ENCODE measurements at places on chromosomes 3 and 15.

- no peak for DNase-seq
Measured at GRCh38 chr3:188916934-188917401, 254.8 kb upstream of the TPRG1 start.

- no peak for DNase-seq
Measured at GRCh38 chr3:8856721-8857120, 87.3 kb upstream of the OXTR start.

GRCh38 chr3:105505170-105505569 lies 138.5 kb downstream of the ALCAM start:
- no peak for DNase-seq

DNA sequence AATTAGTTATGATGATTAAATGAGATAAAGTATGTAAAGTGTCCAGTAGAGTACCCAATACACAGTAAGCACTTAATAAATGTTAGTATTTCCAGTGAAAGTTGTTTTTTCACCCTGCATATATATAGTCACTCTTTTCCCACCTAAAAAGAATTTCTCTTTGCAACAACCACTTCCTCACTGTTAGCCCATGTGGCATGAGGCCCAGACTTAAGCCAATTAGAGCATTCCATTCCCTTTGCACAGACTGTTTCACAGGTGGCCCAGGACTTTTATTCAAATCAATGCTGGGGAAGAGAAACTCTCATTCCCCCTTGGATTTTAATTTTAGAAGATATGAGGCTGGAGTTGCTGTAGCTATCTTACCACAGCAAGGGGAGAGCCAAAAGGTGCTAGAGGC lies 3.7 kb downstream of the IFT80 start:
- peak; percentile 63 for DNase-seq

DNA sequence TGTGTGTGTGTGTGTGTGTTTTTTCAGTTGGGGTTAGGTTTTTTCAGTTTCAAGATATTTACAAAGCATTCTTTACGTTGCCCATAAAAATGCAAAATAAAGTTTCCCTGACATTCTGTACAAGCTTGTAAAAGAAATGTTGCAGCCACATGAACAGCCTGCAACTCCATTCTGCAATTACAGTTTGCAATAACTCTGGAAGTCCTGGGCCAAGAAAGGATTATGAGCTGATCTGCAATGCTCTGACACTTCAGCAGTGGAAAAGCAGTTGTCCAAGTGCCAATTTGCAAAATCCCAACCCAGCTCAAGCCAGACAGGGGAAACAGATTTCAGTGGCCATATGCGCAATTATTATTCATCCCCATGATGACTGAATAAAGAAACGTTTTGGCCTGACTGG lies 322.1 kb downstream of the MEX3B start:
- DNase-seq = no peak

GRCh38 chr15:74179983-74180880 lies 6.7 kb downstream of the ISLR start:
- no peak for DNase-seq

GRCh38 chr3:192850451-192850981 lies 67.1 kb downstream of the MB21D2 start:
- no peak for DNase-seq

DNA sequence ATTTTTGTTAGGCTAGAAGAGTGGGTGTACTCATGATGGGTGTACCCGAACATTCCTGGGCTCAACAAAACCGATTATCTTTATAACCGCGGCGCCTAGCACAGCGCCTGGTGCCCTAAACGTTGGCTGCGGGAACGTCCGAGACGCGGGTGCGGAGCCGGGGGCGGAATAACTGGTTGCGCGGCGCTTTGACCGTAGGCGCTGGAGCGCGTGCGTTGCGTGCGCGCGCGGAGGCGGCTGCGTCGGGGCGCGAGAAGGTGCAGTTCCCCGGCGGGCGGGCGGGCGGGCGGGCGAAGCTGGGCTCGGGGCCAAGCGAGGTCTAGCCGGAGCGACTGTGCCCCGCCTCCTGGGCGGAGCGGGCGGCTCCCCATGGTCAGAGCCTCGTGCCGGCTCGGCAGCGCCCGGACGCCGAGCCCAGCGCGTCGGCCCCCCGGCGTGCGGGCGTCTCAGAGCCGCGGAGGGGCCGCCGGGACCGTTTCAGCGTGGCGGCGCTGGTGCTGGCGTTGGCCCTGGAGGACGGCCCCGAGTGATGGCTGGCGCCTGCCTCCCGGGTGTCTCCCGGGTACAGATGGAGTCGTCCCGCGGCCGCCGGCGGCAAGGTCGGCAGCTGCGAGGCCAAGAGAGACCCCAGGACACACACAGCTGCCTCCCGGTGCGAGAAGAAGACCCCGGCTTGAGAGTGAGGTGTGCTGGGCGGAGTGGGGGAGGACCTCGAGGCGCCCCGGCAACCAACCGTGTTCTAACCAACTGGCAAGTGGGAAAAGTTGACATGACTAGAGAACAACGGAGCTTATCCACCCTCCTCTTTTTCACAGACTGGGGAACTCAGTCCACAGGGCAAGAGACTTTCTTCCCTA lies at the start of gene PLAAT1:
TSS of gene PLAAT1 (plus strand) at position 373 of the 857 bp plus-strand sequence. CDS start 14,429 bp downstream, outside the sequence.
- peak; percentile 89 for DNase-seq

GRCh38 chr3:196559826-196560225 lies 8.5 kb downstream of the WDR53 start:
- no peak for DNase-seq

DNA sequence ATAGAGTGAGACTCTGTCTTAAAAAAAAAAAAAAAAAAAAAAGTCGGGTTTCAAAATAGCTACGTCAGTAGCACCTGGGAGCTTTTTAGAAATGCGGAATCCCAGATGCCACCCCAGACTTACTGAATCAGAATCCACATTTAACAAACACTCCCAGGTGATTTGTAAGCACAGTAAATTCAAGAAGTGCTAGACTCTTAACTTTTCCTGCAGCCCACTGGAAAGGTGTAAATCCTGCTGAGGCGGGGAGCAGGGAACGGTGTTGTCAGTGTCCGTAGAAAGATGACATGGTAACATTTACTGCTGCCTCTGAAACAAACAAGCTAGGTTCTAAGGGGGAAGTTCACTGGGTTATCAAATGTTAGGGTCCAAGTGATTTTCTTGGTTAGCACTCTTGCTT lies 2.4 kb upstream of the AKAP13 start:
- no peak for DNase-seq

DNA sequence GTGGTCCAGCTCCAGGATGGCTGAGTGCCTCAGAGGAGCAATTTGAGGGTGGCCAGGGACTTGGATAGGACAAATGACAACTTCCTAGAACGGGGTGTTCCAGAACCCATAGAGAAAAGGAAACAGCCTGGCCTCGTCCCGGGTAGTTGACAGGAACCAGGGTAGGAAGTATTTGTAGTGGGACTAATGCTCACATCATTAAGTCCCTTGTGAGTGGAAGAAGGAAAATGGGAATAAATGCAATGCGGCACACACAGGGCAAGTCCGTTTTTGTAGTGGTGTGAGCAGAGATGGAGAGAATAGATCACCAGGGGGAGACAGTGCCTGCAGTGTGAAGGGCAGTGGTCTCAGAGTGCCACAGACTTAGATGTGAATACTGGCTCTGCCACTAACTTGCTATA lies 19.6 kb downstream of the TIMP4 start:
- peak; percentile 71 for DNase-seq

DNA sequence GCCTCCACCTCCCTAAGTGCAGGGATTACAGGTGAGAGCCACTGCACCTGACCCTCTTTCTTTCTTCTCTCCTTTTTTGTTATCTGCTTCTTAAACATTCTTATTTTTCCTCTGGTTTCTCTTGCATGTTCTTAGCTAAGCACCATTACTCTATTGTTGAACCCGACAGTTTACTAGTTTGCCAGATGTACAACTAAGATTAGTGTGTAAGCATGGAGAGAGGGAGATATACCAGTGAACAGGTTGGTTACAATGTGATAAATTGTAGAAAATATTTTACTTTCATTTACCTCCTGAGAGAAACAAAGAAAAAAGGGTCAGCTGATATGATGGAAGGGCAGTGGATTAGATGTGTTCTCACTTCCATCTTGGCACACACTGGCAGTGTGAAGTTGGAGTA lies 4.9 kb downstream of the HAUS2 start:
- DNase-seq = no peak

GRCh38 chr3:166211451-166211850 lies 374.2 kb upstream of the BCHE start:
- peak; percentile 86 for DNase-seq

DNA sequence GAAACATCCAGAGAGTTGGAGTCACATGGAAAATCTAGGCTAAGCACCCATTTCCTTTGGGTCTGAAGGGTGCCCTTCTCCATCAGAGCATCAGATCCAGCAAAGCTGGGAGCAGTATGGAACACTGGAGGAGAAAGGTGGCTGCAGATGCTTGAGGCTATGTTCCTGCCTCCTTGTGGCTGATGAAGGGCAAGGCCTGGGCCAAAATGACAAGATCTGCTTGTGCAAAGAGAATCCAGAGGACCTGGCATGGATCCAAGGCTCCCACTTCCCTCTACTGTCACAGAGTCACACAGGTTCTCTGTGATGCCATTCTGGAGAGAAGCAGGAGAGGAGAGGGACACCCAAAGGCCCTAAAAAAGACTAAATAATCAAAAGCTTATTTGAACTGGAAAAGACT lies 9.2 kb upstream of the ATP8B4 start:
- DNase-seq = no peak

GRCh38 chr3:149777414-149778214 lies 14.7 kb downstream of the ANKUB1 start:
- no peak for DNase-seq

- no peak for DNase-seq
Measured at GRCh38 chr3:193796089-193796488, 203.1 kb downstream of the OPA1 start.

- no peak for DNase-seq
Measured at GRCh38 chr3:50226888-50227389, 9.1 kb upstream of the GNAI2 start.

GRCh38 chr15:68386587-68387288 lies 45.2 kb downstream of the ITGA11 start:
- DNase-seq = no peak

DNA sequence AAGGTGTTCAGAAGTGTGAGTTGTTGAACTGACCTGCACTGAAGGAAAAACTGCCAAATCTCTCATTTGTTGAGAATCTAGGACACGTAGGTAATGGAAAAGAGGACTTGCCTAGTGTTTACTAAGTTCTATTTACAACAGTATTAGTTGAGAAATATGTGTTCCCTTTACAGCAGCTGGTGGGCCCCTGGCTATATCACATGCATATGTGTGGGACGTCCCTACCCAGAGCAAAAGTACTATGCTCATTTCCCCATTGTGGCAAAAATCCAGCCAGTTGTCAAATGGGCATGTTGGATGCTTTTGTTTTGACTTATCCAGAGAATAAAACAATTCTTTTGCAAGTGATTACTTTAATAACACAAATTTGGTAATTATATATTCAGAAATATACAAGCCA lies 113.3 kb upstream of the PTX3 start:
- DNase-seq = no peak

- no peak for DNase-seq
Measured at GRCh38 chr3:160478338-160478737, 28.8 kb upstream of the TRIM59 start.

DNA sequence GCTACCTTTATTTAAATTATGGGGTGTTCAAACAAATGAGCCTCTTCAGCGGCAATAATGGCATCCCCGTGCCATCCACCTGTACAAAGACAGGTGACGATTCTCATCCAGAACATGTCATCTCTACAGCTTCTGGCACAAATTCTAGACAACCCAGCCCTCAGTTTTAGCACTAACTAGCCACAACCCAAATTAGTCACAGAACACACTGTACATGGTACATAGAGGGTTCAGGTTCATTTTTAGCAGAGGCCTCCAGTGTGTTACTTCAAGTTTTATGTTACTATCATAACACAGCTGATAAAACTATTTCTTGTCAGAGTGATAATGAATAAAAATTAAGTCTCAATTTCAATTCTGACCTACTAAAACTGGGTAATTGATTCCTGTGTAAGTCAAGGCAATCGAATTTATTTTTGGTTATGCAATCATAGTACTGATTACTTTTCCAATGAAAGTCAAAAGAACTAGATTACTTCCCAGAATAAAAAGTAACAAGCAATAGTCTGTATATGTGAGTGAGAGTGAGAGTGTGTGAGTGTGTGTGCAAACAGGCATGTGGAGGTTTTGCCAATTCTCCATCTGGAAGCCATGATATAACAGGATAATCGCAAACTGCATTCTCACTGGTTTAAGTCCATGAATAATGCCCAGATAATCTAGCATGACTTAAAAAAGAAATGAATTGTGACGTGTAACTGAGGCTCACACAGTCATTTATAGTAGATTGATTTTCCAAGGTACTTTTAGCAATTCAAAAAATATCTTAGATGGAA lies 37.4 kb downstream of the SHQ1 start:
- no peak for DNase-seq

- DNase-seq = no peak
Measured at GRCh38 chr3:16765661-16766060, 119.1 kb upstream of the PLCL2 start.

- DNase-seq = no peak
Measured at GRCh38 chr3:51916418-51916817, 13.3 kb upstream of the IQCF1 start.

DNA sequence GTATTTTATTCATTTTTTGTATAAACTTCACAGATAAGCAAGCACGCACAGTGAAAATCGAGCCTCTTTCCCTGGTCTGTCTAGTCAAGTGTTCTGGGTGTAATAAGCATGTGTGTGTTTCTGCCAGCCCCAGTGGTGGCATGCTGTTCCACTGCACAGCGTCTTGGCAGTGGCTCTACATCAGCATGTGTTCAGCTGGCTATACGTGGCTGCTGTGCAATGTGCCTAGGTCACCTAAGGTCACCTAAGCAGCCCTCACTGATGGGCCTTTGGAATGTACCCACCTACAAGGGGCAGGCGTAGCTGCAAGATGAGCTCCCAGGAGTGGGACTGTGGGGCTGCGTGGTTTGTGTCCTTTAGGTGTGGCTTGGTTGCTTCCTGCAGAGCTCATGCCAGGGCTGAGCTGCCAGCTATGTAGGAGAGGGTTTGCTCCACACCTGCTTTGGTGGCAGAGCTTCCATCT lies 4.9 kb downstream of the LIMD1 start:
- no peak for DNase-seq

DNA sequence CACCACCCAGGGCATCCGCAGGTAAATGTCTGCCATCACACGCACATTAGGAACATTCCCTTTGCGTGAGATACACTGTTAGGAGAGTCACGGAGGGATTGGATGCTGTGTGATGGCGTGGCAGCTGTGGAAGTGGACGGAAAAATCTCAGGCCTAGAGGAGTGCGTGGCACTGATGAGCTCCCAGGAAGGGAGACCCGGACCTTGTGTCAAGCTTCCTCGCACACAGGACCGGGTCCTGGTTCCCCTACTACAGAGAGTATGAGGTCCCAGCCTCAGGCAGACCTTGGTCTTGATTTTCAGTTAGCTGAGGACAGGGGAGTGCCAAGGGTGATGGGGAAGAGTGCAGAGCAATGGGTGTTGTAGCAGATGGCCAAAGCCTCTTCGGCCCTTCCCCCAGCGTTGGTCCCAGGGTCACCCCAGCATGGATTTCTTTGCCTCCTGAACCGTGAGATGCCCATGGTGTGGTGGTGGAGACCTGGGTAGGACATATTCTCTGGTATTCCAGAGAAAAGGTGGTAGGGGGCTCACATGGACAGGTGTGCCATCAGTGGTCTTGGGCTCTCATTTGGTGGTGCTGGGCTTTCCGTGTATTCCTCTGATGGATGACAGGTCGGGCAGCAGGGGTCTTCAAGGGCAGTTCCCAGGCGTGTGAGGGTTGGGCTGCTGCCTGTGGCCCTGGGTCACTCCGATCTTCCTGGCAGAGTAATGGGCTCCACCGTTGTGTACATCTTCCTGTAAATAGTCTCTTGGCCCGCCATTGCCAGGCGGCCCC lies 105.1 kb downstream of the SNRPN start:
- DNase-seq = no peak

- DNase-seq = no peak
Measured at GRCh38 chr3:12729051-12729651, 29.9 kb downstream of the TMEM40 start.

Measured in neural progenitor cell (in vitro differentiated cells).